ENCODE measurements at places on chromosomes 7 and 10. TPM values are rescaled to one million over a fixed set of nuclear protein-coding genes. Genes with fewer than 3 reads are reported as not detected.

DNA sequence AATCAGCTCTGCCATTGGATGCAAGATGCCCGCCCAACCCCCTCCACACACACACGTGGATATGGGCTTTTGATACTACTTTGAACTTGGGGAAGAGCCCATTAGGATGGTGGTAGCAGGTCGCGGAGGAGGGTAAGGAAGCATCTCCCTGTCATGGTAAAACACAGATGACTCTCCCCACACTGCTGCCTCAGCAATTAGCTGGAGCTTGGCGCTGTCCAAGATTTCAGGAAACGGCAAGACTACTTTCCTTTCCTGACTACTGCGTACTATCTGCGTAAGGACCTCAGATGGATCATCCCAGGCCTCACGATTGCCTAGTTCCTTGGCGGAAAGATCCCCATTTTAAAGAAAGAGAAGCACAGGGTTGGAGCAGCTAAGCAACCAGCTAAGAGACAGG lies 134.3 kb downstream of the C10orf90 start:
- DNase-seq: no peak

MICALL2 gene
- 4.6 TPM for total RNA-seq

DNA sequence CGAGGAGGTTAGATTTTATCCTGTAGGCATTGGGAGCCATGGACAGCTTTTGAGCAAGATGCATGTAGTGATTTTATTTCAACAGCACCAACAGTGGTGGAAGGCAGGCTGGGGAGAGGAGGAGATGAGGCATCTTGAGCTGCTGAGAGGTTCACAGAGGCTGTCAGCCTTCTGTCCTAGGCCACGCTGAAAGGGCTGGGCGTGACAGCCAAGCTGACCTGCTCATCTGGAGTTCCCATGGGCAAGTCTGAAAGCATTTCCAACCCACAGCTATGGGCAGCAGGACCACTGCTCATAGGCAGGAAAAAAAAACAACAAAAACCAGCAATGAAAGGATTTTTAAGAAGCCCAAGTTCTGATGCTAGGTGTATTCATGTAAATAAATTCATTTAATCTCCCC lies 7.7 kb downstream of the NEURL1 start:
- no peak for DNase-seq

DNA sequence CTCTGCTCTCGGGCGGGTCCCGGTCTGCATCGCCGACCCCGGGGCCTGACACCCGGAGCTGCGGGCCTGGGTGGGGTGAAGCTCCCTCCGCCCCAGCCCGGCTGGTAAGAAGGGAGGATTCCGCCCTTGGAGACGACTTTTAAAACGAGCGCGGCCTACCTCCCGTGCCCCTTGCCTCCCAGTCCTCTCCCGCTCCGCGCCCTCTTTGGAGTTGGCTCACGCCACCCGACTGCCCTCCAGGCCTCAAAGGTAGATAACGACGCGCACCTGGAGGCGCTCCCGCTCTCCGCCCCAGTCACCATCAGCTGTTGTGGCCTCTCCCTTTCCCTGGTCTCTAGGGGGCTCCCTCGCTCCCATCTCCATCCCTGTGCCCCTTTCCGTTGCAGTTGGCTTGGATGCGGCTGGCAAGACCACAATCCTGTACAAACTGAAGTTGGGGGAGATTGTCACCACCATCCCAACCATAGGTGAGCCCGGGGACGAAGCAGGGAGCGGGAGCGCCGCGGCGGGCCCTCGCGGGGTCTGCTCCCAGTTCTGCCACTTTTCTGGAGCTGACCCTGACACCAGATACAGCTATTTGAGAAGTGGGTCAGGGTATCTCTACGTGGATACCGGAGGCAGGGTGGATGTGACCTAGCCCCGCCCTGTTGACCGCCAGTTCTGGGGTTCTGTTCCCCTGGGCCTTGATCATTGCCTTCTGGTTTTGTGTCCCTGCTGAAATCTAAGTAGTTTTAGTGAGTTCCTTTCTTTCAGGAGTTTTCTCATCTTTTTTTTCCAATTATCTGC lies 679 bp downstream of the ARF5 start:
- peak; percentile 76 for DNase-seq

- DNase-seq: no peak
Measured at GRCh38 chr10:98429320-98430072, 14.5 kb upstream of the PYROXD2 start.

ASZ1 gene
- not detected for total RNA-seq

AGAP6 gene
- 7.1 TPM for total RNA-seq

DNA sequence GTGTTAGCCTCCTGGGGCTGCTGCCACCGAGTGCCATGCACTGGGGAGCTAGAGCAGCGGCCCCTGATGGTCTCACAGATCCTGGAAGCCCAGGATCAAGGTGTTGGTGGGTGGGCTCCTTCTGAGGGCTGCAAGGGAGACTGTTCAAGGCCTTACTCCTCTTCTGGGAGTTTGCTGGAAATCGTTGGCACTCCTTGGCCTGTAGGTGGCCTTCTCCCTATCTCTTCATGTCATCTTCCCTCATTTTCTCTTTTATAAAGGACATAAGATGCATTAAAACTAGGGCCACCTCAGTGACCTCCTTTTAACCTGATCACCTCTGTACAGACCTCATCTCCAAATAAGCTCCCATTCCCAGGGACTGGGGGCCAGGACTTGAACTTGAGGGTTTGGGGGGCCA lies 27.0 kb upstream of the ZNF862 start:
- no peak for DNase-seq

DNA sequence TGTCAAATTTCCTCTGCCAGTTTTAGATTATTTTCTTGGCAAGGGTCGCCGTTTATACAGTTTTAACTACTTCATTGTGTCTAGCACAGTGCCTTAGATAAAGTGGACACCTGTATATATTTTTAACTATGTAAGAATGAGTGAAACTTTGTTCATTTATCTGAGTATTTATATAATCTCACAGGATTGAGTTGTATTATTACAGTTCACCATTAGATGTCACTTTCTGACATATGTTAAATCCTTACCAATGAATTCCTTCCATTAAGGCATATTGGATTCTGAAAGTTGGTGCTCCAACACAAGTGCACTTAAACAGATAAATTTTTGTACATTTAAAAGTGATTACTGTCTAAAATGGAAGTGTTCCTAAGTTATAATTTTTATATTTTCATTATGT lies 43.0 kb downstream of the ZMYND11 start:
- no peak for DNase-seq

DNA sequence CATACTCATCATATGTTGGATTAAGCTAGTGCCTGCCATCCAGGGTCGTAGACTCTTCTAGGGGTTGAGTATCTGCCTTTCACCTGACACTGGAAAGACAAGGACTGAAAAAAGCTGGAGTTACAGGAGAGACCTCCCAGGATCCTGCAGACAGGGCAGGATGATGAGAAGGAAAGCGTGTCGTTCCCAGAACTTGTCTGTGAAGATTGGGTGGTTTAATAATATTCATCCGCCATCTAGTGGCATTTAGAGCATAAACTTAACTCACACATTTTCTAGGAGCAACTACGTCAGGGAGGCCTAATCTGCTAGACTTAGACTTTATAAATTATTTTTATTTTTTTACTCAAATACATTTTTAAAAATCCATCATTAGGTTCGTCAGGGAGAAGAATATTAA lies 59.6 kb downstream of the ADRB1 start:
- DNase-seq: no peak

DNA sequence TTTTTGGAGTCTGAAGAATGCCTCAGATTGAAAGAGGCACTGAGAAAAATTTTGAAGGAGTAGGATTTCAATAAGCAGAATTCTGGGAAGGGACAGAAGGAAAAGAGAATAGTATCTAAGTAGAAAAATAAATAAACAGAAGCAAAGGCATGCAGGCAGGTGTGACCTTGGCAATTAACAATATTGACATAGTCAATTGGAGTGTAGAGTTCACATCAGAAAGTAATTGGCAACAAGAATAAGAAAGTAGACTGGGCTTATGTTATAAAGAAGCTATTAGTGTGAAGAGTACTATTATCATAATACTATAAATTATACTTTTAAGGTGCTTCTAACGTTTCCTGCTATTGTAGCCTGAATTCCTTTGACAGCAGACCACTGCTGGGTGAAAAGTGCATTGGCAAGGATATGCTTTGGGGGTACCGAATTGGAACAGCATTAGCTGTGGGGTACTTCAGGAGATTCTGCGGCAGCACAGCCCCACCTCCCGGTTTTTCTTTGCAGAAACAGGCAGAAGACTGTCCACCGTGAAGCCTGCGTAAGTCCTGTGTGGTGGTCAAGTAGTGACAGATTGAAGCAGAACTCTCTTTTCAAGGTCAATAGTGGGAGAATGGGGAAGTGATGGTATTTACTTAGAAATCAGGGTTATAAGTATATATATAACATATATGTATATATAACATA lies 357.0 kb downstream of the THSD7A start:
- DNase-seq: no peak

GRCh38 chr10:78850644-78851435 lies 217.9 kb upstream of the ZMIZ1 start:
- no peak for DNase-seq

GRCh38 chr7:134165252-134165651 lies 38.1 kb downstream of the LRGUK start:
- no peak for DNase-seq

PAX2 gene
- total RNA-seq: not detected

DNA sequence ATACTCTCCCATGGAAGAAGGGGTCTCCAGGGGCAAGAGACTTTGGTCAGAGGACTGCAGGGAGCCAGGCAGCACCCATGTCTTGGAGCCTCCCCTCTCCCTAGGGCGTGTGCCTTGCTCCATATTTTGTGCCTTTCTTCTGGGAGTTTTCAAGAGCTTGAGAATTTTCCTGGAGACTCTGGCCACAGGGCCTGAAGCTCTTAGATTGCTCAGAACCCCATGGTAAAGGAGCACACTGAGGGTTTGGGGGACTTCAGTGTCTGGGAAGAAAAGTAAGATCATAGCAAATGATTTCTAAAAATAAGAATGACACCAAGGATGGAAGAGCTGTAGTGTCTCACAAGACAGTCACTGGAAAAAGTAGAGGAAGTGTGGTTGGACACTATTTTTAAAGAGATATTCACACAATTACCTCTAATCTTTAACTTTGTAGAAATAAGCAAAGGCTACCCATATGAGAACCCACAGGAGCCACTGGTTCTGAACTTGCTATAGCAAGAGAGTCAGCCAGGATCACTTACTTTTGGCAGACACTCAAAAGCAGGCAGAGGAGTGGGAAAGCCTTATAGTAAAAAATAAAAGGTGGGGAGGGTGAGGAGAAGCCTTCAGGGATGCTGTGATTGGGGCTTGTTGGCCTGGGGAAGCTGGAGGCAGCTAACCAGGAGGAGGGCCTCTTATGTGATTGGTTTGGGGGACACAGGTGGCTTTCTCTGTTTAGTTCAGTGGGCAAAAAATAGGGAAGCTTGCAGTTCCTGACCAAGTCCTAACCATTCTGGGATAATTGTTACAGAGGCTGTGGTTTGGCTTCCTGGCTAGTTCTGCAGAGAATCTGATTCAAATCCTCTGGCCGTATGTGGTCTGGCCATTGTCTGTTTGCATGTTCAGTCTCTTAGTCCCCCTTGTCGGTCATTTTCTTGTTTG lies 5.1 kb upstream of the CSGALNACT2 start:
- no peak for DNase-seq

WNT2 gene
- total RNA-seq: not detected

DNA sequence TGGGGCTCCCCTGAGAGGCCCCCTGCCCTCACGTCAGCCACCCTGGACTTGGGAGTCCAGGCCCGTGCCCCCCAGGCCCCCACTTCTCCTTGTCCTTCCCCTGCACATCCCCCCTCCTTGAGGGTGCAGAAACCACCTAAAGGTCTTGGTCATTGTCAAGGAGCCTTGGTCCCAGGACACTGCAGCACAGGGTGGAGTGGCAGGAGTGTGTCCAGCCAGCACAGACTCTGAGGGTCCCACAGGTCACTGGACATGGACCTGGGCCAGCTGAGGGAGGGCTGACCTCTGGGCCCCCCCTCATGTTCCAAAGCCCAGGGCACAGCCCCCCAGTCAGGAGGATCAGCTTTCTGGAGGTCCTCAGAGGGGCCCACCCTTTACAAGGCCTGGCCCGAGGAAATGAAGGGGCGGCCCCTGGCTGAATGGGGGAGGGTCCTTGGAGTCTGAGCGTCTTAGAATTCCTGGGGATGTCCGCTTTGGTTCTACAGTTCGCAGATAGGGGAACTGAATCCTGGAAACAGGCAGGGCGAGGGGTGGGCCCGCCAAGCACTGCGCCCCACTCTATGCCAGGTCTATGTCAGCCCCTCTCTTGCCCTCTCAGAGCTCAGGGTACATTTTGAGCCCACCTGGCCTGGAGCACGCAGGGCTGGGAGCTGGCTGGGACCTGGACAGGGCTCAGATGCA lies 54.0 kb downstream of the PWWP2B start:
- peak; percentile 13 for DNase-seq

DNA sequence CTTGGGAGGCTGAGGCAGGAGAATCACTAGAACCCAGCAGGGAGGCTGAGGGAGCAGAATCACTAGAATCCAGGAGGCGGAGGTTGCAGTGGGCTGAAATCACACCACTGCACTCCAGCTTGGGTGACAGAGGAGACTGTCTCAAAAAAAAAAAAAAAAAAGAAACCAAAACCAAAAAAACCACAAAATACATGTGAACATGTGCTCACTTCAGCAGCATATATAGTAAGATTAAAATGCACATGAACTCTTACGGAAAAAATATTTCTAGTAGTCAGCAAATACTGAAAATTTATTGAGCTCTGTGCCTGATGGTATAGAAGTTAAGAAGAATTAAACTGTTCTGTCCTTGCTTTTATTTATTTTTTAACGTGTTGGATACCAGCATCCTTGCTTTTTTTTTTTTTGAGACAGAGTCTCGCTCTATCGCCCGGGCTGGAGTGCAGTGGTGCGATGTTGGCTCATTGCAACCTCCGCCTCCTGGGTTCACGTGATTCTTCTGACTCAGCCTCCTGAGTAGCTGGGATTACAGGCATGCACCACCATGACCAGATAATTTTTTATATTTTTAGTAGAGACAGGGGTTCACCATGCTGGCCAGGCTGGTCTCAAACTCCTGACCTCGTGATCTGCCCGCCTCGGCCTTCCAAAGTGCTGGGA lies 9.6 kb upstream of the ZNF487 start:
- DNase-seq: no peak

GRCh38 chr7:18828260-18828993 lies 289.0 kb downstream of the TWIST1 start:
- DNase-seq: no peak

CXCL12 gene
- 84.4 TPM for total RNA-seq

GRCh38 chr7:120856198-120856597 lies 1.7 kb downstream of the TSPAN12 start:
- no peak for DNase-seq

DNA sequence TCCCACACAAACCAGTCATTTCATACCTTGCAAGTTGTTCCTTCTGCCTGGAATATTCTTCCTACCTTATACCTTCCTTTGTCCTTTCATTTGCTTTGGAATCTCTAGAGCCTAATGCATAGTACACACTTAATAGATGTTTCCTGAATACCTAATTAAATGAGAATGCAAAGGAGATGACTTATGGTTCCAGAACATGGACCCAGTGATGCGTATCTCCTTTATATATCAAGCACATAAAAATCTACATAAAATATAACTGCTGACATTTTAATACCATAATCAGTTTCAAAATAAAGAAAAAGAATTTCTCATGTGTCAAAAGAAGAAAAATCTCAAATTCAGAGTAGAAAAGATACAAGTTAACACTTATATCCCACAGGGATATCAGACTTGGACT lies 110.6 kb upstream of the ASAH2 start:
- no peak for DNase-seq
